Stimulated activated CD4-positive, alpha-beta T cell treated with anti-CD3 and anti-CD28 coated beads, Interleukin-12 subunit alpha, Interleukin-12 subunit beta, amount 100 ng/mL, for 24 hours (primary cell): ENCODE measurements at places on chromosomes 16 and 17.

- peak; percentile 51 for DNase-seq
Observed at GRCh38 chr17:47949197-47949759, 7.9 kb downstream of the PNPO start.

- no peak for DNase-seq
Observed at GRCh38 chr17:5838661-5839300, 231.4 kb upstream of the WSCD1 start.

DNA sequence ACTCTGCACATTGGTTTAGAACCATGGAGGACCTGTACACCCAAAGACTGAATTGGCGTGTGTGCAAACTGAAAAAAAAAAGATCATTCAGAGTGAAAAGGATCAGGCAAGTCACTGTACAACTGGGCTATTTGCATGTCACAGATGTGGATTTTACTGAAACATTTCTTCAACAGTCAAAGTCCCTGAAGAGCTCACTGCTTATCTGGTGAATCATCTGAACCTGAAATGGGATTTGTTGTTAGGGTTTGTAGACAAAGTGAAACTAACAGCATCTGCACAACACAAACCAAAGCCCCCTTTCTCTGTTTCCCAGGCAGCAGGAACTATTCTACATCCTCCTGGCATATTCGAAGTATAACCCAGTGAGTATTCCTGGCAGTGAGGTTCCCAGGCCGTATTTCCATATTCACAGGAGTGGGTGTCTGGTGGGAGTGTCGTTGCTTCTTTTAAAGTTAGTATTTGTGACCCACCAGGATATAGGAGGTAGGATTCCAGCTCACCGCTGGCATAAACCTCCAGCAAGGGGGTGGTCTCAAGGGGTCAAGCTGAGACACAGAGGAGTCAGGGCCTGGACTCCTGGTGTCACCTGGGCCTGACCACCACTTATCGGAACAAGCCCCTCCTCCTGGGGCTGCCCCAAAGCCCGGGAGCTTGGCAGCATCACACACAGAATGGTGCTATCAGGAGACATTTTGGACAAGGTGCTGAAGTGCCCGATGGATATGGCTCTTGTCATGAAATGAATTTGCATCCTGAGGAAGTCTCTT lies 80.9 kb downstream of the GOSR1 start:
- no peak for DNase-seq

- no peak for DNase-seq
Observed at GRCh38 chr16:54281535-54282201, 4.9 kb downstream of the IRX3 start.

DNA sequence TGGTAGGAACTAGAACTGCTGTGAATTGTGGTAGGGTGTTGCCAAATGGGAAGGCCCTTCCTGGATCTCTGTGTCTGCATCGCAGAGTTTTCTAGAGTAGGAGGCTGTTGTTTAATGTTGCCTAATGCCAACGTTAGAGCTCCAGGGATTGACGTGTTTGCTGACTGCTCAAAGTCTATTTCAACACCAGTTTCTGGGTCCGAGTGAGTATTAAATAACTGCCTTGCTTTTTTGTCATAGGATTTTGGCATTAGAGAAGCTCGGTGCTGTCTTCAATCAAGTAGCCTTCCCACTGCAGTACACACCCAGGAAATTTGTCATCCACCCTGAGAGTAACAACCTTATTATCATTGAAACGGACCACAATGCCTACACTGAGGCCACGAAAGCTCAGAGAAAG lies 40.0 kb downstream of the SF3B3 start:
- no peak for DNase-seq

- no peak for DNase-seq
Observed at GRCh38 chr17:13051915-13052314, 34.1 kb upstream of the ELAC2 start.

- DNase-seq = no peak
Observed at GRCh38 chr17:34099859-34100515, 155.1 kb upstream of the CCL2 start.

DNA sequence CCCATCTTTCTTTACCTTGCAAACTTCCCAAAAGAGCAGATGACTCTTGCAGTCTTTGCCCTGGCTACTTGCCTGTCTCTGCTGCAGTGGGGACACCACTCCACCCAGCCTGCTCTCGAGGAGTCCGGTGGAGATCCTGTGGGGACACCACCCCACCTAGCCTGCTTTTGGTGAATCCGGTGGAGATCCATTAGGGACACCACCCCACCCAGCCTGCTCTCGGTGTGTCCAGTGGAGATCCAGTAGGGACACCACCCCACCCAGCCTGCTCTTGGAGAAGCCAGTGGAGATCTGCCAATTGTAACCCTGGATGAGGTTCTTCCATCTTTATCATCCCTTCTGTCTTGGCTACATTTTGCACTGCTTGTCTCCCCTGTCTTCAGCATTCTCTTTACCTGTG lies 54.2 kb downstream of the C16orf78 start:
- DNase-seq = no peak

DNA sequence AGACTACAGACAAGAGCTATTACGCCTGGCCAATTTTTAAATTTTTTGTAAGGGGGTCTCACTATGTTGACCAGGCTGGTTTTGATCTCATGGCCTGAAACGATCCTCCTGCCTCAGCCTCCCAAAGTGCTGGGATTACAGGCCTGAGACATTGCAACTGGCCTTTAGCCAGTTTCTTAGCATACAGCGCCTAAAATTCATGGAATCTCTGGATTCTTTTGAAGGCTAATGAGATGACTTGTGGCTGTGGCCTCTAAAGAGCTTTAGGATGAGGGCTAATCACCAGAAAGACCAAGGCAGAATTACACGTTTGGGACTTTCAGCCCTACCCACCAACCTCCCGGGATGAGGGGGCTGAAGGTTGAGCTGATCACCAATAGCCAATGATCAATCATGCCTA lies 34.6 kb downstream of the AKAP10 start:
- no peak for DNase-seq

- peak; percentile 62 for DNase-seq
Observed at GRCh38 chr17:64306850-64307463, 43.9 kb upstream of the TEX2 start.

- DNase-seq = no peak
Observed at GRCh38 chr16:23279721-23280153, 22.4 kb upstream of the SCNN1B start.

DNA sequence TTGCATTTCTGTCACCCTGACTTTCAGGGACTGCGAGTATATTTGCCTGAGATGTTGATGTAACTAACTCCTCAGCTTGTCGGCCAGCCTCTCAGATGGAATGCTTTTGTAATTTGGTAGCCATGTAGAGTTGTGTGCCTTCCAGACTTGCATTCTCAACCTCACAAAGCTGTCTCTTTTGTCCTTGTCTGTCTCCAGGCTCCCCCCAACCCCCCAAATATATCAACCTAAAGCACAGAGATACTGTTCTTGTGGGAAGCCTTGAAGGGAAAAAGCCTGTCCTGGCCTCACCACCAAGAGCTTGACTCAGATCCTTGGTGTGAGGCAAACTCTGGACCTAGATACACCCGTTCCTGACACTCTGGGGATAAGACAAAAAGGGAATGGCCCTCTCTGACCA lies 18.4 kb downstream of the SAP30BP start:
- no peak for DNase-seq

DNA sequence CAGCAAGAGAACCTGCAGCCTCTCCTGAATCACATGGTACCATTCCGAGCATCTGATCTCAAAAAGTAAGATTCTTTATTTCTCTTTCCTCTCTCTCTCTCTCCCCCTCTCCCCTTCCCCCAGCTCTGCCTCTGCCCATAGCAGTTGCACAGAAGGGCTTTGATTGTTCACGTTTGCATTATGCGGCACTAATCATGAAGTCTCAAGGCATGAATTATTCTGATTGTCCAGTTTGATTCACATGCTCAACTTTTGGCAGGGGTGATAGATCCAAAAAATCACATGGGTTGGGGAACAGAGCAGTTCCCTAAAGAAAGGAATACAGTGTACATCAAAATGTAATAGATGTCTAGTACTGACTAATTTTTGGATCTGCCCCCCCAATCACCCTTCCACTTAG lies 380.0 kb upstream of the SOX9 start:
- no peak for DNase-seq

GRCh38 chr17:45136846-45137560 lies 1.5 kb downstream of the ACBD4 start:
- DNase-seq = no peak

- DNase-seq = no peak
Observed at GRCh38 chr17:48062273-48062672, 14.1 kb downstream of the NFE2L1 start.

DNA sequence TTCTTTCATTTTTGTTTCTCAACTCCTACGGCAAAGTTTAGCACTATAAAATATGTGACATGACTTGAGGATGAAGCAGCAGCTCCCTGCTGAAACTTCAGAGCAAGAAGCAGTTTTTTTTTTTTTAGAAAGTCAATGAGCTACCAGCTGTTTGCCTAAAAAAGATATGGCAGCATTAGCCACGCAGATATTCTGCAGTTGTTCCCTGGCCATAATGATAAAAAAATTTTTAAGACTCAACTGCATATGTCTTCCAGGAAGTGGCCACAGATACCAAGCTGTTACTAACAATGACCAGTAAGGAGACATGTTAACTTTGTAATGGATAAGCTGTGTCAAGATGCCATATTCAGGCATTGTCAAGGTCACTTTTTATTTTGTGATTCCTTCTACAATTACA lies 319.6 kb upstream of the CDH11 start:
- DNase-seq = no peak

DNA sequence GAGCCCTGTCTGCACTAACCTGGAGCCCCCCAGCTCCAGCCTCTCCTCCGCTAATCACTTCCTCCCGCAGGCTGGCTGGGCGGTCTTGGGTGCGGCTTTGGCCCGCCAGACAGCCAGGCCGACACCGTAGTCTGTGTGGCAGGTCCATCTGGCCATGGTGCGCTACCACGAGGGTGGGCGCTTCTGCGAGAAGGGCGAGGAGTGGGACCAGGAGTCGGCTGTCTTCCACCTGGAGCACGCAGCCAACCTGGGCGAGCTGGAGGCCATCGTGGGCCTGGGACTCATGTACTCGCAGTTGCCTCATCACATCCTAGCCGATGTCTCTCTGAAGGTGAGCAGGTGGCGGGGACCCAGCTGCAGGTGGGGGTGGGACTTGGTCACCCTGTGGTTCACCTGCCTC lies 30.7 kb upstream of the POLR3E start:
- DNase-seq = no peak

DNA sequence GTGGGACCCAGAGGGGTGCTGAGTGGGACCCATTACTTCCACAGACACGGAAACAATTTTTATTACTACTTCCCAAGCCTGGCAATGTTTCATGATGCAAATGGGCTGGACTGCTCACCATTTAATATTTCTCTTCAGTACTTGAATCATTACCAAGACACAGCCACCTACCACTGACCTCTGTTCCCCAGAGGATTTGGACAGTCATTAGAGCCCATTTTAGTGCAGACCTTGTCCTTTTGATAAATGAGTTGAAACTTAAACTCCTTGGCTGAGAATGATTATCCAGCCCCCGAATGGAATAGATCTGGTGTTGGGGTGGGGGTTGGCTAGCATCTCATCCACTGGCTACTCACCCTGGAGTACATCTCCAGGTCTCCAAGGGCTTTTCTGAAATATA lies 33.6 kb upstream of the APOH start:
- no peak for DNase-seq

DNA sequence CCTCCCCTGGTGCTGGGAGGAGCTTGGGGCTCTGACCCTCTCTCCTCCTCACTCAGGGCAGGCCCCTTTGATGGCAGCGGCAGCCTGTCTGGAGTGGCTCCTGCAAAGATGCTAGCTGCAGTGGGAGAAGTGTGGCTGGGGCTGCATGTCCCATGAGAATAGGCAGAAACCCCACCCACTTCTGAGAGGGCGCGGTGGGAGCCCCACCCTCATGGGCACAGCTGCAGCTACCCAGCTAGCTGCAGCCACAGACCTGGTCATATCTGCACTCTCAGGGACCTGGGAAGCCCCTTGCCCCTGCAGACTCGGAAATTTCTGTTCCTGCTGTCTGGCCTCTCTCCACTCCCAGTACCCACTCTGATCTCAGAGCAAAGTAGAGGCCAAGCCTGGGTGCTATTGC lies 72.2 kb upstream of the BRD7 start:
- no peak for DNase-seq

DNA sequence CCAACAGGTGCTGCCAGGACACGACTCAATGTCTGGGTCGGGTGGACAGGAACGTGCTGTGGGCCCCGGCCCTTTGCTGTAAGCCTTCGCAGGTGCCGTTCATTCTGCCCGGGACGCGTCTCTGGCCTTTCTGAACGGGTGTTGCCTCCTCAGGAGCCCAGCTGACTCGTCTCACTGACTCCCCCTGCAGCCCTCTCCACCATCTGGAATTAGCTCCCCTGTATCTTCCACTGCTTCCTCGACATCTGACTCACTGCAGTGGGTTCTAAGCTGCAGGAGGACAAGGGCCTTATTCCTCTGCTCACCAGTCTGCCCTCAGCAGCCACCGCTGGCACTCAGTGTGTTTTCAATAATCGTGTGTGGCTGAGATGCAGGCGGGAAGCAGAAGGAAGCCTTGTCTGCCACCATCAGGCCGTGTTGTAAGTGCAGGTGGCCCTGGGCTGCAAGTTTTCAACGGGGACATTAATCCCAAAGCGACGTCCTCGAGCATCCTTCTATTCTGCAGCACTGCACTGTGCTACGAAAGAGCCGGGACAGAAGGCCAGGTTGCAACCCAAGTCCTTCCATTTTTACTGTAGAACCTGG lies 256.2 kb downstream of the FOXL1 start:
- no peak for DNase-seq

DNA sequence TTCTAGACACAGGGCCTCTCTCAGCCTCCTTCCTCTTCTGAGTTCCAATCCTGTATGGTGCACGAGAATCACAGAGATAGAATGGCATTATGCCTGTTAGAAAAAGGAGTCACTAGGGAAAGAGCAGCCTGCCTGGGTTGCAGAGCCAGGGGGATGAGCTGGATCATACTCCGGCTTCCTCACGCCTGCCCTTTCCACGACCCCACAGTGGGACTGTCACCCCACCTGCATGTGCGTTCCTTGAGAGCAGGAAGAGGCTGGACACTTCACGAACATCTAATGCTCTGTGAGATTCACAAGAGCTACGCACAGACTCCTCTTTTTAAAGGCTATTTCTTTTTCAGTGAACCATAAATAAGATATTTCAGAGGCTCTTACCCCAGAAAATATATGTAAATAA lies 54.8 kb downstream of the N4BP1 start:
- DNase-seq = no peak

DNA sequence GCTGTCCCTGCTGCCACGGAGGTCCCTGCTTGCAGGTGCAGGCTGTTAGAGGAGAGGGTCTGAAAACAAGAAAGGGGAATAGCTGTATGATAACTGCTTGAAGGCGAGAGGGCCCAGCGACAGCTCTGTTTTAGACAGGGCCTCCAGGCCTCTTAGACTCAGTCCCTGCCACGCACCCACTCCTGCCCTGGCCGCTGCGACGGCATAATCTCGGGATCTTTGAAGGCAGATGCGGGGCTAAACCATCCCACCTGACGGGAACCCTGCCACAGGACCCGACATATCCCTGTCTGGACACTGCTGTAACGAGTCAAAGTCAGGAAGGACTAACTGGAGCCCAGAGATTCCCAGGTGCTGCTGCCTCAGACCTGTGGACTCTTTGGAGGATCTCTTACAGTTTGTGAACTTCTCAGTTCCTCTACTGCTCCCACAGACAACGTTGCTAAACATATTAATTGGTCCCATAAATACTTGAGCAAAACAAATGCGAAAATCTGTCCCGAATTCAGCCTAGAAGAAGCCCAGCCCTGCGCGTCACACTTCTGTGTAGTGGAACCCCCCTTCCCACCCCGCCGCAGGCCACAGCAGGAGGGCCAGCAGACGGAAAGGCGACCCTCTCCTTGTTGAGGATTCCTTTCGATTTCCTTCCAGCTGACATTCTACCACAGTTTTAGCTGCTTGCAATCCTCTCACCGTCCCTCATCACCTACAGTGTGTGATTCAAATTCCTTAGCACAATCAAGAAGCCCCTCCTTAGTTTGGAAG lies 998 bp upstream of the TMEM11 start:
- DNase-seq = no peak
